Activated CD4-positive, alpha-beta T cell treated with anti-CD3 and anti-CD28 coated beads, Interleukin-2, amount 10 ng/mL, durations not matched to agents 7 days and 5 days (primary cell): ENCODE measurements at places on chromosomes 3 and 15. TPM values are rescaled to one million over a fixed set of nuclear protein-coding genes. Genes with fewer than 3 reads are reported as not detected.

Gene NUSAP1
- total RNA-seq, result 336 TPM

DNA sequence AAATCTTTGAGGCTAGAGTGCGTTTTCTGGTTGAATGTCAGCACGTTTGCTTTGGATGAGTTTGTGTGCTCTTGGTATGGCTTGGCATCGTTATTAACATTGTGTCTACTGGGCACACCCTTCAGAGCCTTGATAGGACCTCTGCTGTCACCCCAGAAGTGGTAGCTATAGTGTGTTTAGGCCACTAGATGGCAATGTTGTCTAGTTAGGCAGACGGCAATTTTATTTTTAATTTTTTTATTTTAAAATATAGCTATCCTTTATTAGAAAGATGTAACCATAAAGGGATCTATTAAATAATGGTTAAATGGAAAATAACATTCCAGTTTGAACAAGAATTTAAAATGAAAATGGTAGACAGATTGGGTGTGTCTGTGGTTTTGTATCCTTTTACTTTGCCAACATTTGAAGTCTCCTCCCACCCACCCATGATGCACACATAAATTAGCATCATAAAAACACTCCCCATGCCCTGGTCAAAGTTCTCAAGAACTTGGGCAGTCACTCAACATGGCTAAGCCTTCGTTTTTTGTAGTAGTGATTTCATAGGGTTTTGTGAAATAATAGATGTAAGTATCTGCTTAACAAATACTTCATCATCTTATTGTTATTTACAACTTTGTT is 200.7 kb downstream of the KCNH8 start:
- DNase-seq, result peak; percentile 12

GRCh38 chr3:133487920-133488540 is 85.5 kb upstream of the CDV3 start:
- DNase-seq, result peak; percentile 53

GRCh38 chr3:94028093-94028837 is at the start of gene STX19:
STX19 (minus strand) TSS chr3:94028597; CDS start chr3:94015269, 13,328 bp downstream.
- DNase-seq, result no peak

DNA sequence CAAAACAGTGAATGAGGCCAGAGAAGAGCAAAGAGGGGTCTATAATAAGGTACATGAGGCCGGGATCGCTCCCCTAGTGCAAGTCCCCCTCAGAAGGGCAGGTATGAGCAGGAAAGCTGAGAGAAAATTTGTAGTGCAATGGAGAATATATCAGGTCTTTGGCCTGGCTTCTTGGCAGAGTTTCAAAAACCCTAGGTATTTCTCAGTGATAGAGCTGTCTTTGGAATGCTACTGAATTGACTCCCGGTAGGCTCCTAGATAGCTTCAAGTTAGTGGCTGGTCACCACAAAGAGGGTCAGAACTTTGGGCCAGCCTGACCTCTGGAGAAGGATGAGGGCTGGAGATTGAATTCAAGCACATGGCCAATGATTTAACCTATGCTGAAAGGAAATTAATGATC is 30.6 kb upstream of the OXTR start:
- DNase-seq, result no peak

- DNase-seq, result no peak
Measured at GRCh38 chr3:58052373-58053273, 44.4 kb downstream of the FLNB start.
